CMK (cell line): ENCODE measurements at places on chromosomes 1 and 21.
A peak's percentile ranks its signal among the peaks of the same experiment; 100 is the strongest.

DNA sequence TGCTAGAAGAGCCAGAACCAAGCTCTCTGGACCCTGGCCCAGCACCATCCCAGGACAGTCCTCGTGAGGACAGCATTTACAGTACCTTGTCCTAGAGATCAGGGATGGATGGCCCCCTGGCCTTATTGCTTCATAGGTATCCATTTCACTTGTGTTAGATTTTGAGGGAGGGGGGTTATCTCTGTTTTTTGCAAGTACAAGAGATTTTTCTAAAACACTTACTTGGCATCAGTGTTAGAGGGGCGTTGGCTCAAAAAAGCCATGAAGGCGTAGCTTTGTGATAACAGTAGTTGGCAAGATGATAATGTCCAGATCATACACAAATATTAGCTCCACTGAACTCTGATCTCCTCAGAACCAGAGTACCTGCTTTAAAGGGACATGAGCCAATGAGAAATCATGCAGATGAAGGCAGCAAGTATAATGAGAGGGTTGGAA is 5.8 kb upstream of the ATP1B1 start:
- DNase-seq, result no peak

DNA sequence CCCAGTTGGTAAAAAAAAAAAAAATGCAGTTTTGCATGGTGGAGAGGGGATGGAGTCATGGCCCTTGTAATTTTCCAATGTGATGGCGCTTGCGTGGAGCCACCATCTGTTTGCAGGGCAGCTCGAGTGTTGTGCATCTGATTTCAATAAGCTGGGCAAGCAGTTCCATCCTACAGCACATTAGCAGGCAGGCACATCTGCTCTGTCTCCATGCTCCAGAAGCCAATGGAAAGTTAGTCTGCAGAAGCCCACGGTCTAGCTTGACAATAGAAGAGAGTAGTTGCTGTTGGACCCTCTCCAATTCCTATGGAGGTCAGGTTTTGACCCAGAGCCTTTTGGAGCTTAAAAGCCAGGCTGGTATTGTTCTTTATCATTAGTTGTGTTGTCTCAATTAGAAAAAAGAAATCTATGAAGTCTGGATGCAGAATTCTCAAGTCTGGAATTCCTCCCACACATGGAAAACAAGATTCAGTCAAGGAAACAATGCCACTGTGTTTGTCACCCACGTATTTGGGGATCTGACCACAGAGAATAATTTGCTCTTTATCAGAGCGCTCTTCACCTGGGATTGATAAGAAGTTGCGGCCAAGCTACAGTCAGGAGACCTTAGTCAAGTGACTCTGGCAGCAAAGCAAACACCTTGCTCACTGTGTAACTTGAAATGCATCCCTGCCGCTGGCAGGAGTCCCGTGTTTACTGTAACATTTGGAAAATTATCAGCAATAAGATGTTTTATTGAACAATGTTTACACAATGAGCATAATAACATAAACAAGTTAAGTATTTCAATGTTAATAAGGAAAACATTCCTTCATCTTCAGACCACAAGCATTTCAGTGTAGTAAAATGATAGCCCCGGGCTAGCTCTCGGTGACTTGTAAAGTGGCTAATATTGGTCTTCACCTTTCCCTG is 20.7 kb downstream of the NGF start:
- no peak for DNase-seq

- DNase-seq, result no peak
These were observed 19.8 kb upstream of the ABCD3 start for GRCh38 chr1:94398356-94398755.

- no peak for DNase-seq
These were observed 102.9 kb downstream of the GABPA start for GRCh38 chr21:25837533-25838265.

GRCh38 chr1:230291731-230292620 is 134.2 kb downstream of the PGBD5 start:
- DNase-seq, result no peak

DNA sequence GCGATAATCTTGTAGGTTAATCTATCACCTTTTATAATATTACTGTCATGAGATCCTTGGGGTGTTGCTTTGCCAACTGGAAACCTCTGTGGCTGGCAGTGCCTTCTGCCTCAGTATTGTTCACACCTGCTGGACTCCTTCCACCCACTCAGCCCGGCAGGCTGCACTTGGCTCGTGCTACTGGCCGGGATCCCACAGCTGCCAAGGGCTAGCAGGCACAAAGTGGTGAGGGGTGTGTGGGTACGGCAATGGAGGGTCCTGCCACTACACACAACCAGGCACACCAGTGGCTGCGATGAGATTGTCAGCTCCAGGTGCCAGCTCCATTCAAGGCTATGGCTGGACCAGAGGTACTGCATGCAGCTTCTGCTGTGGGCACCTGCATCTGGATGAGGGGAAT is 191.2 kb upstream of the LYPLAL1 start:
- no peak for DNase-seq

DNA sequence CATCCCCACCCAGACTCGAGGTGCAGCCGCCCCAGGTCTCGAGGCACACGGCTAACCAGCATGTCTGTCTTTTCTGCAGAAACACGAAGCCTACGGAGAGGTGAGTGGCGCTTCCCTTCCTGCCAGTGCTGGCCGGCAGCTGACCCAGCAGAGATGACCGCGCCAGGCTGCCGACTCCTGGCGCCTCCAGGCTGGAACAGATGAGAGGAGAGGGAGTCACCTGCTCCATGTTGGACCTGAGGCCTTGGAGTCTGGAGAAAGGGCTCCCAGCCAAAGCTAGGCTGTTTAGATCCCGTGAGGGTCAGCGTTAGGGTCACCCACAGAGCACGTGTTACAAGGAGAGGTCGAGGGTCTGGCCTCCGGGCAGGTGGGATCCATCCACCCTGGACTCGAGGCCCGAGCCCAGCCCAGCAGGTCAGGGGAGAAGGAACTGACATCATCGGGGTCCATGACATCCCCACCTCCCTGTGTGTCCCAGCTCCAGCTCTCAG is 14.9 kb downstream of the COL6A2 start:
- no peak for DNase-seq

DNA sequence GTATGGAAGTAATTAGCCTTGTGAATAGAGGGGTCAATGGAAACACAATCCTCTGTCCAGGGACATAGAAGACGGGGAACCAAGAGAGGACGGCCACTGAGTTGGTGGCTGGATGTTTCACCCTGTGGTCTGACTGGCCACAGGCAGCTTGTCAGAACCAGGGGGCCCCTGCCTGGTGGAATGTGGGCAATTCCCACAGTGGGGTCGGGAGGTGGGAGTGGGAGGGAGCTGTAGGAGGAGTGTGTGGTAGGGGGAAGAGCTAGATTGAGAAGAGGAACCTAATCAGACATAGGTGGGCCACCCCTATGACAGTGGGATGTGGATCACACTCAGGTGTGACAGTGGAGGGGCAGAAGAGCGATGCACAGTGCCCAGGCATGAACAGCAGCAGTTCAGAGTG is 31.3 kb downstream of the TRIM62 start:
- DNase-seq, result no peak

- no peak for DNase-seq
These were observed 183.0 kb downstream of the APP start for GRCh38 chr21:25987531-25987930.

- DNase-seq, result no peak
These were observed 90.8 kb upstream of the CCDC190 start for GRCh38 chr1:162951553-162952315.

DNA sequence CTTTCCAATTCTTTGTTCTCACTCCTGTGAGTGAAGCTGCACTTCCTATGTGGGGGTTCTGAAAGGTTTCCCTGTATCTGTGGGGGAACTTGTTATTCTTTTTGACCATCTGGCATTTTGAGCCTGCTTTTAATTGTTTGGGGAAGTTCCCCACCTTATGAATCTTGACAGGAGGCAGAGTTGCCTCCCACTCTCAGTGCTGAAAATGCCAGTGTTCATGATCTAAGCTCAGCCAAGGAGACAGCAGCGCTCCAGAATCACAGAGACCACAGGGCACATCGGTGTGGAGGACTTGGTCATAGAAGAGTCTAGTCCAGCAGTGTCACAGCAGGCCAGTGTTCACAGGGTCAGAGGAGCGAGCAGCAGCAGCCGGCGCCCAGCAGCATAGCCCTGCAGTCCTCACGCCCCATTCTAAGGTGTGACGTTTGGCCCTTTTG is 63.8 kb upstream of the PRDX6 start:
- no peak for DNase-seq

- no peak for DNase-seq
These were observed 9.5 kb downstream of the DNM3 start for GRCh38 chr1:171850651-171851350.

- no peak for DNase-seq
These were observed 401 bp downstream of the WNT9A start for GRCh38 chr1:227947386-227947675.

DNA sequence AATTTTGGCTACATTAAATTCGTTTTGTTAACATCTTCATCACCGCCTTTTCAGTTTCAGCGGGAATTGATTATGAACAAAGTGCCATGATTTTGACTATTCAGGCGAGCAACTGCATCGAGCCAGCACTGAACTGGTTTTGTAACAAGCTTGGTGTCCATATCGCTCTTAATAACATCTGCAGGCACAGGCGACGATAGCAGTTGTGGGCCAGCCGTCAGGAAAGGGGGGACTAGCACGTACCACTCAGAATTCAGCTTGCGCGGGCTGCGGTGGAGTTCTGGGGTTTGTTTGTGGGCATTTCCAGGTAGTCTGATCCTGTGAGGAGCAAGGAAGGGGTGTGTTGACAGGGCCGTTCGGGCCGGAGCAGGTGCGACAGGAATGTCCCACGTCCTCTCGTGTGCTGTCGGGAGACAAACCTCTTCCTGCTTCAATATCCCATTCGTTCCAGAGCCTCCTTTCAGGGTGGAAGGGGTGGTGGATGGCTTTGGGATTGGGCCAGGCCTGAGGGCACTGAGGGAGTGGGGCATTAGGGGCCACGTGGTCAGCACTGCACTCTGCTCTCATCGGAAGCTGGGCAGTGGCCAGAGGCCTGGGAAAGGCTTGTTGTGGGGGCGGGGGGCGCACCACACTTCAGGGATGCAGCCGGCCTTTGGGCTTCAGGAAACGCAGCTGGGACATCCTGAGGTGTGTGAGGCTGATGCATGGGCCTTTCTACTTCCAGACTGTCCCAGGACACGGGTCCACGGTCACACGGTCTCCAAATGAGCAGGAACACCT is 39.1 kb downstream of the SKI start:
- no peak for DNase-seq

- no peak for DNase-seq
These were observed 16.6 kb downstream of the AK4 start for GRCh38 chr1:65164633-65165032.

- DNase-seq, result no peak
These were observed 9.0 kb upstream of the PRDX1 start for GRCh38 chr1:45530632-45531135.

DNA sequence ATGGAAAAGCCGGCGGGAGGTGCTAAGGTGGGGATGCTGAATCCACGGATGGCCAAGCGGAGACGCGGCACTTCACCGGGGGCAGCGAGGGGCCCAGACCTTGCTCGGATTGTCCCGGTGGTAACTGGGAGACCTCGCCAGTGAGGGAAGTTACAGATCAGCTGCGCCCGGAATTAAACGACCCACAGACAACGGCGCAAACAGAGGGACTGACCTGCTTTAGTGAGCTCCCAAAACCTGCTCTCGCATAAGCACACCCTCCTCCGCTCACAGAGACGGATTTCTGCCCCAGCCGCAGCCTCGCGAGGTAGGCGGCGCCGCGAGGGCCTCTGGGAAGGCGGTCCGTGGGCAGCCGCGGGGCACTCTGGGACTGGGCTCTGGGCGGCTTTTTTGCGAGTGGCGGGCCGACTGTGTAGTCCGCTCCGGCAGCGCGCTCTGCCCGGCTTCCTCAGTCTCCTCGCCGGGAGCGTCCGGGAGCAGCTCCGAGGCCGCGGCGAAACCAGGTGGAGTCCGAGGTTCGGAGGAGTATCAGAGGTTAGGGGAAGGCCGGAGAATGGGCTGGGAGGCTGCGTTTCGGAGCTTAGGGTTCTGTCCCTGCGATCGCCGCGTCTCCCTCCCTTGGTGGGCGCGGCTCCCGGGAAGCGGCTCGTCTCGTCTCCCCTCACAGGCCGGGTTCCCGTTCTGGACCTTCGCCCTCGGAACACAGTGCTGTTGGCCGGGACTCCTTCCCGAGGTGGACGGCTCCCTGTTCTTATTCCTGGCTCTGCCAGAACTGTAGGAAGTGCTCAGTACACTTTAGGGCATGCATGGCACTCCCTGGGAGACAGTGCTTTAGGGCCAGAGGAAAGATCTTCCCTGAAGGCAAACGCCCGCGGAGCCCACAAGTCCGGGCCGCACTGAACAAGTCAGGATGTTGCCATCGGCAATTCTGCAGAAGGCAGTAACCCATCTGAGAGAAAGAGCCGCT is at the start of gene EXO5:
EXO5 (plus strand) TSS at position 393 of the 967 bp plus-strand sequence. CDS start 5,778 bp downstream, outside the sequence.
- DNase-seq, result peak; percentile 56

- no peak for DNase-seq
These were observed 11.7 kb downstream of the IFNGR2 start for GRCh38 chr21:33414926-33415325.

DNA sequence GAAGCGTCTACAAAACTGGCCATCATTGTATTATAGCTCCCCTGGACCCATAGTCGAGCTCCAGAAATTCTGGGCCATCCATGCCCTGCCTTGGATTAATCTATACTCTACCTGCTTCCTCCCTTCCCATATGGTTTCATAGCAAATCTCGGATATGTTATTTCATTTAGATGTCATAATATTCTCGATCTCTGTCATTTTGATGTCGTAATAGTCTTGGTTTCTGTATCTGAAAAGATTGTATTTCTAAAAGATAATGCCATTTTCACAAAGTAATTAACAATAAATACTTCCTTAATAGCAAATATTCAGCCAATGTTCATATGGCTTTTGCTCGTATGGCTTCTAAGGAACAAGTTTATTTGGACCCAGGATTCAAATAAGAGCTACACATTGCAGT is 35.1 kb downstream of the DIP2A start:
- no peak for DNase-seq

- no peak for DNase-seq
These were observed 45.6 kb downstream of the CHAF1B start for GRCh38 chr21:36430841-36431240.

GRCh38 chr1:174352117-174352516 is 95.6 kb upstream of the GPR52 start:
- DNase-seq, result no peak

- no peak for DNase-seq
These were observed 8.5 kb downstream of the SH3BGRL3 start for GRCh38 chr1:26288311-26288941.

- DNase-seq, result no peak
These were observed 622.1 kb downstream of the PLPP3 start for GRCh38 chr1:55957276-55957675.
